ENCODE measurements at places on chromosomes 4 and X. TPM values are rescaled to one million over a fixed set of nuclear protein-coding genes. Genes with fewer than 3 reads are reported as not detected.

PASD1 gene
- total RNA-seq: not detected

RS1 gene
- total RNA-seq: not detected

TCEAL6 gene
- total RNA-seq: not detected

GYG2 gene
- total RNA-seq: 0.14 TPM

RPS6KA3 gene
- total RNA-seq: 155 TPM

SLITRK2 gene
- total RNA-seq: not detected

SLC25A14 gene
- total RNA-seq: 16.4 TPM

SAGE1 gene
- not detected for total RNA-seq

CDX4 gene
- total RNA-seq: not detected

LDOC1 gene
- 8.5 TPM for total RNA-seq

FAAH2 gene
- total RNA-seq: 0.66 TPM
